ENCODE measurements at places on chromosomes 2 and 18. TPM values are rescaled to one million over a fixed set of nuclear protein-coding genes. Genes with fewer than 3 reads are reported as not detected.

- no peaks in the 10 kb centered on the region for H3K27me3 ChIP-seq
- no peaks in the 10 kb centered on the region for H3K4me1 ChIP-seq
- H3K27ac ChIP-seq: no peak overlapping the region
- no peaks in the 10 kb centered on the region for H3K36me3 ChIP-seq
- no peak for DNase-seq
These were observed 186.7 kb downstream of the PARD3B start for GRCh38 chr2:204732019-204732418.

DNA sequence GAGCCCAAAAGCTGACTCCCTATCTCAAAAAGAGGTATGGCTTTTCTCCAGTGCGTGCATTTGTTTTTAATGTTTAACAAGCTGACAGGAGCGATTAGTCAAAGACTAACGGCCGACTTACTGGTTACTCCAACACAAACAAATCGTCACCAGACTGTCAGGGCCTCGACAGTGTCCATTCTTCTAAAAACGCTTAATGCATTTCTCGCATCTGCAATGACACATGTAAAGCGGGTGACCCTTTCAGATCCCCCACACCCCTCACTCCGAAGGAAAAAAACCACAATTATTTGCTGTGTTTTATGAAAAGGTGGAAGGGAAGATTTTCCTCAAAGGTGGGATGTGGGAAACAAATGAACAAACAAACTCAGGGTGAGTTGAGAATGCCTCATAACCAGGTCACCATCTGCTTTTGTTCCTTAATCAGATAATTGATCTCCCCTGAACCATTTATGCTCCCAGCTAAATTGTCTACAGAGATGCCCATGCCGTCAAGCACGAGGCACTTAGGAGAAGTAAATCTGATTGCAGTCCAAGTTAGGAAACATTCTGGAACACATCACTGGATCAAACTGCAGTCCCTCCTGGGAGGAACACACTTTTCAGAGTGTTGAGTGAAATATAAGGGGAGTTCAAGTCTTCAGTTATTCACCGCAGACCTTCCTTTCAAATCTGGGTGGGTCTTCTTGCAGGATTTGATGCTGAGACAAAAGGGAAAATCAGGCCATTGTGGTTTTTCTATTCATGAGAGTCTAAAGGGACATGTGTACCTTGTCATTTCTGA is 340.8 kb downstream of the CMPK2 start:
- no peaks in the 10 kb centered on the region for H3K27me3 ChIP-seq
- H3K36me3 ChIP-seq: no peaks in the 10 kb centered on the region
- H3K4me3 ChIP-seq: no peak overlapping the region
- no peak overlapping the region for H3K27ac ChIP-seq
- no peaks in the 10 kb centered on the region for H3K4me1 ChIP-seq
- no peak for DNase-seq

The HOXD8 gene
- not detected for total RNA-seq

DNA sequence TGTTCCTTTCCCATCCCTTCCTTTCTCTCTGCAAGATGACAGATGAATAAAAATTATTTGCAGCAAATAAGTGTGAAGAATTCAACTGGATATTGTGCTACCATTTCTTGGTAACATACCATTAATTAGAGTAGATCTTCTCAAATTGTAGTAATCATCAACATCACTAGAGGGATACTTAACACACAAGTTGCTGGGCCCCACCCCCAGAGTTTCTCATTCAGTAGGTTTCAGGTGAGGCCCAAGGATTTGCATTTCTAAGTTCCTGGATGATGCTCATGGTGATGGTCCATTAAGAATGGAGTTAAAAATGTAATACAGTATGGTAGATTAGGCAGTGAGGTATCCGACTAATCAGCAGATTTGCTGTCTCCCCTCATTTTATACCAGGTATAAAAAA is 594.0 kb downstream of the ERBB4 start:
- DNase-seq: no peak
- no peak overlapping the region for H3K27ac ChIP-seq
- no peaks in the 10 kb centered on the region for H3K4me1 ChIP-seq
- H3K36me3 ChIP-seq: no peaks in the 10 kb centered on the region

DNA sequence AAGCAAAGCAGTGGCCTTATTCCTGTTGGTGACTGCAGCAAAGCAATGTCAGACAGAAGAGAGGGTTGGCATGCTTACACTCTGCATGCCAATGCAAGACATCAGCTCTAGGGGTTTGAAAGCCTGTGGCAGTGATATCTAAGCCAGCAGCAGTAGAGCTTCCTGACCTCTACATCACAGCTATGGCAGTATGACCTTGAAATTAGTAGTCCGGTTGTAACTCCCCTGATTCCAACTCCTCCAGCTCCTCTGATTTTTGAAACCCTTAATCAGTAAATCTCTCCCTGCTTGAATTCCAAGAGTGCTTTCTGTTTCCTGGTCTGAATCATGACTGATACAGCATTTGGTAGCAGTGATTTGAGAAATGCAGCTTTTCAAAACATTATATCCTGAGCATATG is 60.0 kb upstream of the LRP1B start:
- no peaks in the 10 kb centered on the region for H3K36me3 ChIP-seq
- H3K4me3 ChIP-seq: no peak overlapping the region
- H3K27ac ChIP-seq: no peak overlapping the region
- no peaks in the 10 kb centered on the region for H3K27me3 ChIP-seq
- no peak for DNase-seq

The ACVR1C gene
- 3.6 TPM for total RNA-seq

GRCh38 chr2:189020179-189020578 is 46.0 kb downstream of the COL3A1 start:
- no peaks in the 10 kb centered on the region for H3K36me3 ChIP-seq
- no peak overlapping the region for H3K4me3 ChIP-seq
- H3K27ac ChIP-seq: no peak overlapping the region

DNA sequence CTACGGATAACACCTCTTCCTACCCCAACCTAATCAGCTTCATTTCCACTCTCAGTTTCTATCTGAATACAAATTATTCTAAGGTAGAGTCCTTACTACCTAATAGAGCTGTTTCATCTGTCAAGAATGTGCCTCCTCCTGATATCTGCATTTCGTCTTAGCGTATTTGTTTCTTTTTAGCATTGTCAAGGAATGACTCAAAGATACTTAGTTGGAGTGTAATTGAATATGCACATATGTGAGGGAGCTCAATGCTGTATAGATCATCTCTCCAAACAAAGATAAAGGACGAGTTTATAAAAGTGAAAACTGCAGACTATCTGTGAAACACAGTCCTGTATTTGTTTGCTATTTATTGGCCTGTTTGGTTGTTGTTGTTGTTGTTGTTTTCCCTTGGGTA is 2059.4 kb upstream of the CELF4 start:
- no peak for DNase-seq
- H3K36me3 ChIP-seq: no peaks in the 10 kb centered on the region
- H3K4me1 ChIP-seq: no peaks in the 10 kb centered on the region
- no peak overlapping the region for H3K27ac ChIP-seq
- H3K4me3 ChIP-seq: no peak overlapping the region
